ENCODE measurements at places on chromosomes 4 and X. TPM values are rescaled to one million over a fixed set of nuclear protein-coding genes. Genes with fewer than 3 reads are reported as not detected.

The GAGE12E gene
- not detected for total RNA-seq

The SOWAHD gene
- total RNA-seq: not detected

The P2RY8 gene
- total RNA-seq: 0.74 TPM

The AVPR2 gene
- total RNA-seq: 4.9 TPM

The NXF3 gene
- total RNA-seq: not detected

The REPS2 gene
- 10.8 TPM for total RNA-seq

The QRFPR gene
- total RNA-seq: not detected

The HSFX1 gene
- 1.2 TPM for total RNA-seq

The MAGED4B gene
- 19.6 TPM for total RNA-seq

The VCX gene
- total RNA-seq: not detected

The TCEAL2 gene
- 14.7 TPM for total RNA-seq

The SLC30A9 gene
- 50.3 TPM for total RNA-seq

The SSX2B gene
- total RNA-seq: not detected

The CLTRN gene
- not detected for total RNA-seq

The CLCN5 gene
- total RNA-seq: 4.9 TPM

The MAGEB17 gene
- total RNA-seq: not detected

The SHISA3 gene
- 4.4 TPM for total RNA-seq

The CDS1 gene
- total RNA-seq: 8.8 TPM

The RBMXL3 gene
- not detected for total RNA-seq

The PCDH19 gene
- total RNA-seq: 3.4 TPM

The SLAIN2 gene
- total RNA-seq: 39.5 TPM

The COL4A5 gene
- total RNA-seq: 36.3 TPM

The AMELX gene
- total RNA-seq: not detected

The PRRG3 gene
- 0.98 TPM for total RNA-seq
